Stimulated activated CD8-positive, alpha-beta memory T cell treated with anti-CD3 and anti-CD28 coated beads, Interleukin-15, amount 100 ng/mL, for 4 hours (primary cell): ENCODE measurements at places on chromosomes 5 and 9.

DNA sequence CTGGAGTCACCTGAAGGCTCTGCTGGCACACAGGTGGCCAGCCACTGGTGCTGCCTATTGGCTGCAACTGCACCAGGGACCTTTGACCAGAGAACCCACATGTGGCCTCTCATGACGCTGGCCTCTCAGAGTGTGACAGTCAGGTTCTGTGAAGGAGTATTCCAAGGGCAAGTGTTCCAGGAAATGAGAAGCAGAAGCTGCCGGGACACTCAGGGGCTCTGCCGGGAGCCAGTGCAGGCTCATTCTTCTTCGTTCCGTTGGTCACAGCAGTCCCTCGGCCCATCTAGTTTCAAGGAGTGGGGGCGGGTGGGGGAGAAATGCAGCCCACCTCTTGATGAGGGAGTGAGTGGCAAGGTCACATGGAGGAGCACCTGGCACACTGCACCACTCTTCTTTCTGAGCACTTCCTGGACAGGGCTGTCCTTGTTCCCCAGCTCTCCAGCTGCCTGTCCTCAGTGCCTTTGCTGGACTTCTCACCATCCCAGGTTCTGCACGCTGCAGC lies 237.5 kb downstream of the GADD45G start:
- DNase-seq: no peak

GRCh38 chr9:90766731-90767130 lies 34.9 kb upstream of the SYK start:
- no peak for DNase-seq

GRCh38 chr5:218457-219291 lies 554 bp downstream of the SDHA start:
- DNase-seq: peak; percentile 4

DNA sequence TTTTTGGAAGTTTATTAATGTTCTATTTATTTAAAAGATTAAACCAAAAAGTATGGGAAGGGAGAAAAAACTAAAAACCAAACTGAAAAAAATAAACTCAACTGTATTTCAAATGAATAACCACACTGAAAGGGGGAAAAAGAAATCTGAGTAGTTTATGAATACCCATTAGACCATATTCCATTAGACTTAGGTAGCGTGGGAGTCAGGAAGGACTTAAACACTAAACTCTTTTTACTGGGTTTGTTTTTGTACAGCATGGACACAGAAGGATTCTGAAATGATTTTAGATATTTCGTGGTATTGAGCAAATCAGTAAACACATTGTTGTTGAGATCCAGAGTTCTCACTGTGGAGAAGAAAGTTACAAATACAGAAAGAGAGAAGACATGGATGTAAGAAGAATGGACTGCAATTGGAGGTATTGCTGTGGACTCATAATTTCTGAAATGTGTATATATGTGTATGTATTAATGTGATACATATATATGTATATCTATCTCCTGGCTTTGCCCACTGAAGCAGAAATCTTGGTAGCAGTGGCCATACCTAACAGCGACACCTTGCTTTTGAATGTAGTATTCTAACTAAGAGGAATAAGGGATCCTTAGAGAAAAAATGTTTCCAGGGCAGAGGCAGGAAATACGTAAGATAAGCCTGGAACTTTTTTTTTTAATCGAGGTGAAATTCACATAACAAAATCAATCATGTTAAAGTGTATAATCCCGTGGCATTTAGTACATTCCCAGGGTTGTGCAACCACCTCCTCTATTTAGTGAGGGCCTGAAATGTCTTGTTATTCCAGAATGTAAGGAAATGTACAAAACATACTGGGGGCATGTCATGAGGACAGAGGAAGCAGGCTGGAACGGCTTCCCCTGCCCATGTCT lies 228.8 kb downstream of the SMARCA2 start:
- no peak for DNase-seq

- DNase-seq: no peak
These were observed 5.1 kb upstream of the ORM1 start for GRCh38 chr9:114317665-114318357.

- no peak for DNase-seq
These were observed 201.5 kb downstream of the AUH start for GRCh38 chr9:91160181-91160580.

DNA sequence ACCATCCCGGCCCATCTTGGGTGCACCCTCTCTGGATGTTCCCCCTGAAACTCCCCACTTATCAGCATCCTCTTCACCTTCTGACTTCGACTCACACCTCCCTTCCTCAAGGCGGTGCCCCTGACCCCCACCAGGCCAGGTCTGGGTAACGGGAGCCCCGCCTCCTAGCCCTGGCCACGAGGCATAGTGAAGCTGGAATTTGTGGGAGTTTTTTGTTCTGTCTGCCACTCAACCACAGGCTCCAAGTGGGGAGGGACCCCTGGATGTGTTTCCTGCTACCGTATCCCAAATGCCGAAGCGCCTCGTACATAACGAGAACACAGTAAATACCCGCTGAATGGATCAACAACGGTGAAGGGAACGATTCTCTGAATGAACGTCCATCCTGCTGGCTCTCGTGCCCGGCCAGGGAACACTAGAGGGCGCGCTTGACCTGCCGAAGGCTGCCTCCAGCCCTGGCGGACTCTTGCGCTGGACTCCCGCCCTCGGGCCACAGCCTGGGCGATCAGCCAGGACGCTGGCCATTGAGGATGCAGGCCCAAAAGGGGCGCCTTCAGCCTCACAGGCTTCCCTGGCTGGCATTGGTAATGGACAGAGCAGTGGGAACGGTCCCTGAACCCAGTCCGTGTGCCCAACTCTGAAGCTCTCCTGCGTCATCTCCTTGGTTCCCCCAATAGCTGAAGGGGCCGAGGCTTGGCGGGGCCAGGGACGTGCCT lies 47.3 kb upstream of the PHYKPL start:
- peak; percentile 7 for DNase-seq

GRCh38 chr9:127279717-127280285 lies 15.2 kb downstream of the GARNL3 start:
- no peak for DNase-seq

- no peak for DNase-seq
These were observed 17.9 kb downstream of the CRB2 start for GRCh38 chr9:123373946-123374345.

DNA sequence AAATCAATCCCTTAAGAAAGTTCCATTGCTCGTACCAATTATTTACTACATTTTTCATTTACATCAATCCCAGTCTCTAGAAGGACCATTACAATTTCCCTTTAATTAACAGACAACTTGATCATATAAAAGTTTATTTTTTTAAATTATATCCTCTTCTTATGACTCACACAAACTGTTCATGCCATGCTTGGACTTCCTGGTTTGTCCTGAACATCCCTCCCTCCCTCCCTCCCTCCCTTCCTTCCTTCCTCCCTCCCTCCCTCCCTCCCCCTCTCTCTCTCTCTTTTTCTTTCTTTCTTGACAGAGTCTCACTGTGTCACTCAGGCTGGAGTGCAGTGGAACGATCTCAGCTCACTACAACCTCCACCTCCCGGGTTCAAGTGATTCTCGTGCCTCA lies 11.6 kb upstream of the CLTB start:
- no peak for DNase-seq

DNA sequence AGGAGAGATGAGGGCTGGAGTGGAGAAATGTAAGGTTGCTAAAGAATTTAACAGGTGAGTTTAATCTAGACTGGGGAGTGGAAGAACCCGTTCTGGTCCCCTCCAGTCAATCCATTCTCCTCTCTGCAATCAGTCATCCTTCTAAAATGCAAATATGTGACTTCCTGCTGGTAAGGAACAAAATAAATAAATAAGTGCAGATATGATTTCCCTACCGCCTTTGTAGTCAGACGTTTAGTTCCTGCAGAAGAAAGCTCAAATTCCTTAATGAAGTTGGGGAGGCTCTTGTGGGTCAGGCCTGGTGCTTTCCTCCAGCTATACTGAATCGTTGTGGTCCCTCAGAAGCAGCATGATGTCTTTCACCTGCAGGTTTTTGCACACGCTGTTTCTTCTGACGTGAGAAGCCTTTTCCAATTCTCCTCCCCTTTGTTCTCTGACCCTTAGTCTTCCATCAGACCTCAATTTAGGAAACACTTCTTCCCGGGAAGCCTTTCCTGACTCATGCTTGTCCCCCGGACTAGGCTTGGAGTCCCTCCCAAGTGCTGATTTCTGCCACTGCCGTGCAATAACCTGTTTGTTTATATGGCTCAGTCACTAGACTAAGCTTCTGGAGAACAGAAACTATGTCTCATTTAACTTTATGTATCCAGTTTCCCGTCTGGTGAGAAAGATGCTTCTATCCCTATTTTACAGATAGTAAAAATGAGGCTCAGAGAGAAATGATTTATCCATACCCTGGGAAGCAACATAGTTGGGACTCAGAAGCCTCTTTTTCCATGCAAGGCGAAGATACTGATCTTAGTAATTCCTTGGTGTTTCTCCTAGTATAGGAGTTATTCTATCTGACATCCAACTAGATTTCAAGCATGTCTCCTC lies 1.3 kb downstream of the ATP6V1G1 start:
- no peak for DNase-seq

DNA sequence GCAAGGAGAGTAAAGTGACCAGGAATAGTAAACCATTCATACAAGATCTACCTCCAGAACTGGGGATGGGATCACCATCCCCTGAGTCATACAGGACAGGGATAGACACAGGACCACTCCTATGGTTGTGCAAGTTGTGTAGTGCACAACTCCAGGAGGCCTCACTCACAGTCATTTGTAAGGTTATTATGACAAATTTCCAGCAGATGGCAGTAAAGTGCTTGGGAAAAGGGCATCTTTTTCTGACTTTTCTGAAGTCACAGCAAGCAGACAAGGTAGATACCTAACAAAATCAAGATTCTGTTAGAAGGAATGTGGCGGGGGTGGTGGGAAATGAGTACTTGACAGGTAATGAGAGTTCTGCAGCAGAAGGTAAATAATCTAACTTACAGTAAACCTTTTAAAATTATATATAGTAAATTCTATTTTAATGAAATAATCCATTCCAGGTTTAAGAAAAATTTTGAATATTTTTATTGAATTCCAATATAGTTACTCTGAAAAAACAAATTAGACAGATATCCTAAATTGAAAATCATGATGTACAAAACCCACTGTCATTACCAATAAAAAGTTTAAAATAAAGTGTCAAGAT lies 16.7 kb upstream of the KIF27 start:
- DNase-seq: no peak

DNA sequence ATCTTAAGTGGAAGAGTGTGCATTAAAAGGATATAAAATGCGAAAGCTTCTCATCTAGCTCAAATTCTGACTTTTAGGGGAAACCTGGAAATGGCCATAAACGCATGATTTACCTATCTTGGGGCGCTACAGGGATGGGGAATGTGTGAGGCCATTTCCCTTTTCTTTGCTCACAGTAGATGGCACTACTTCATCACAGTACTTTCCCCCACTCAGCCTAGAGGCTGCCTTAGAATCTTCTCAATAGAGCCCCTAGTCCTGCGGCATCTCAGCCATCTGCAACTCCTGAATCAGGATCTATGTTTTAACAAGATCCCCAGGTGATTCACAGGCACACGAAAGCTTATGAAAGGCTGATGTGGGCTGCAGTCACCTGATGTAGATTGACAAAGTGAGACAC lies 110.8 kb downstream of the LHFPL2 start:
- no peak for DNase-seq

DNA sequence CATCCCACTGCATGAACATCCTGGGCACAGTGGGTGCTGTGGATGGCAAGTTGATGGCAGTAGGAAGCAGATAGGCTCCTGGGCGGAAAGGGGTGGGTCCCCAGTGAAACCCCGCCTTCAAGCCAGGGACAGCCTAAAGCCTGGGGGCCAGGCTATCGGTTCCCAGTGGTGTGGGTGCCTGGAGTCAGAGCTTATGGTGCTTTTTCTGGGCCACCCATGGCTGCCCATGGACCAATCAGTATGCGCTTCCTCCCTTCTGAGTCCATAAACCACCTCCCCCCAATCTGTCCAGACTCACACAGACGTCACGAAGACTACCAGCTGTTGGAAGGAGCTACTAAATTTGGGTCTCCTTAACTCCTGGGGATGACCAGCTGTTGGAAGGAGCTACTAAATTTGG lies 17.5 kb upstream of the ECPAS start:
- no peak for DNase-seq

DNA sequence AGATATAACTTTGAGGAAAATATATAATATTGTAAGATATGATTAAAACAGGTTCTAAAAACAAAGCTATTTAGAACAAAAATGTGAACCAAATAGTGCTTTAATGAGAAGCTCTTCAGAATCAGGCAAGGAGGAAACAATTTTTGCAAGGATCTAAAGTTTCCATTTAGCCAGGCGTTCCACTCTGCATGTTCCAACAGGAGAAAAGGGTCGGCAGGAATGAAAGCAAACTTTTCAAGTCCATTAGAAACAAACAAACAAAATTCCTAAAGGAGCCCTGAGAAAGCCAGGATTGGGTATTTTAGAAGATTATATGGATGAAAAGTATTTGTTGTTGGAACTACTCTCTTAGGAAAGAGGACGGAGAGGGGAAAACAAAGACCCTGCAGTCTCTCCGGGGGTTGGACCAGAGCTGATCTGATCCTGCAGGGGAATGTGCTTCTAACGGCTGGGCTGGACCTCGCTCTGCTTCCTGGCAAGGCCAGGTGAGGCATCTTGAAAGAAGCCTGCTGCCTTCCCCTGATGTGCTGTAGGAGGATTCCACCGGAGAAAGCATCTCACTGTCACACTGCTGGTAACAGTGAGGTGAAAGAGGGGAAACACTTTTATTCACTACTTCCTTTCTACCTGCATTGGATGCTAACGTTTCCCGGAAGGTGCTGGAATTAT lies 94.6 kb downstream of the PRRT1B start:
- no peak for DNase-seq

DNA sequence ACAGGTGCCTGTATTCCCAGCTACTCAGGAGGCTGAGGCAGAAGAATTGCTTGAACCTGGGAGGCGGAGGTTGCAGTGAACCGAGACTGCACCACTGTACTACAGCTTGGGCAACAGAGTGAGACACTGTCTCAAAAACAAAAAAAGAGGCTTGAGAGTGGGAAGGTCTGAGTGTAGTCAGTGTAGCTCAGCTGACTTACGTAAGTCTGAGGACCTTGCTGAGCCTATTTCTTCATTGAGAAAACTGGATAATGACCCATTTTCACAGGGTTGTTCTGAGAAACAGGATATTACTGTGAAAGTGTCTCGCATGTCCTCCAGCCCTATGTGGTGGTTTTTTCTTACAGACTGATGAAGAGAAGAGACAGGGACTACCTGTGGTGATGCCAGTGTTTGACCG lies 66.7 kb downstream of the WDR41 start:
- DNase-seq: no peak
